Right hindlimb (tissue), 1 donor: ENCODE measurements at places on chromosomes 11 and 22.

- no peak for DNase-seq
These were observed 4.7 kb upstream of the DPP3 start for GRCh38 chr11:66475349-66476172.

GRCh38 chr22:32557444-32557843, 82.8 kb downstream of the FBXO7 start:
- DNase-seq = no peak

GRCh38 chr22:38205261-38206128, 3.7 kb downstream of the MAFF start:
- DNase-seq = peak; percentile 96

DNA sequence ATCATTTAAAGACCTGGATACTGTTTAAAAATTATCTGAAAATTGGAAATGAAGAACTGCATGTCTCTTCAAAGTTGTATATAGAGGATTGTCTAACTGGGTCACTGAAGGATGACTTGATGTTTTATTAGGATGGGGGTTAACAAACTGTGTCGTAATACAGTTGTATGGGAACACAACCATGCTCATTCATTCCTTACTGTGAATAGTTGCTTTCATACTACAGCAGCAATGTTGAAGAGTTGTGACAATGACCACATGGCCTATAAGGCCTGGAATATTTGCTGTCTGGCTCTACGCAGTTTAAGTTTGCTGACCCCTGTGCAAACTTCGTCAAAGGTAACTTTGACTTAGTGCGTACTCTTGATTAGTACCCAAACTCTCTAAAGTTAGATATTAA, 38.4 kb downstream of the FDX1 start:
- DNase-seq = no peak

- DNase-seq = no peak
These were observed 158.7 kb upstream of the SYT13 start for GRCh38 chr11:45444796-45445195.

GRCh38 chr11:2547806-2548205, 103.0 kb downstream of the KCNQ1 start:
- peak; percentile 10 for DNase-seq
